ENCODE measurements at places on chromosomes 12 and 14.

- no peak for DNase-seq
Measured at GRCh38 chr14:37870632-37871346, 275.4 kb downstream of the TTC6 start.

- DNase-seq, result peak; percentile 29
Measured at GRCh38 chr12:57477710-57478681, 1.7 kb downstream of the ARHGAP9 start.

GRCh38 chr12:96811083-96811482 lies 96.0 kb upstream of the NEDD1 start:
- DNase-seq, result no peak

DNA sequence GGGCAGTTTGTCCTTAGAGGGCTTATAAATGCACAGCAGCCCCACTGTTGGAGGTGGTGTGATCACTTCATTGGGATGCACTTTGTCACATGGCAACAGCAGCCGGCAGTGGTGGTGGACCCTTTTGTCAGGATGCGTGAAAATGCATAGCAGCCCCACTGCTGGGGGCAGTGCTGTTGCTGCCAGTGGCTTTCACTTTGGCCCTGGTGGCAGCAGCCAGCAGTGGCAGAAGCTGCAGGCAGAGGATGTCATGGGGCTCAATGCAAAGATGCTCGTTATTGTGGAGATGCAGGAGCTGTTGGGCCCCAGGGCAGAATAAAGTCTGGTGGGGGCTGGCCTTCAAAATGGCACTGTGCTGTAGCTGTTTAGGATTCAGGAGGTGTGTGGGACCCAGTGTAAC lies 173.0 kb upstream of the DAAM1 start:
- no peak for DNase-seq

GRCh38 chr12:123748661-123749060 lies 13.4 kb upstream of the DNAH10 start:
- DNase-seq, result no peak

DNA sequence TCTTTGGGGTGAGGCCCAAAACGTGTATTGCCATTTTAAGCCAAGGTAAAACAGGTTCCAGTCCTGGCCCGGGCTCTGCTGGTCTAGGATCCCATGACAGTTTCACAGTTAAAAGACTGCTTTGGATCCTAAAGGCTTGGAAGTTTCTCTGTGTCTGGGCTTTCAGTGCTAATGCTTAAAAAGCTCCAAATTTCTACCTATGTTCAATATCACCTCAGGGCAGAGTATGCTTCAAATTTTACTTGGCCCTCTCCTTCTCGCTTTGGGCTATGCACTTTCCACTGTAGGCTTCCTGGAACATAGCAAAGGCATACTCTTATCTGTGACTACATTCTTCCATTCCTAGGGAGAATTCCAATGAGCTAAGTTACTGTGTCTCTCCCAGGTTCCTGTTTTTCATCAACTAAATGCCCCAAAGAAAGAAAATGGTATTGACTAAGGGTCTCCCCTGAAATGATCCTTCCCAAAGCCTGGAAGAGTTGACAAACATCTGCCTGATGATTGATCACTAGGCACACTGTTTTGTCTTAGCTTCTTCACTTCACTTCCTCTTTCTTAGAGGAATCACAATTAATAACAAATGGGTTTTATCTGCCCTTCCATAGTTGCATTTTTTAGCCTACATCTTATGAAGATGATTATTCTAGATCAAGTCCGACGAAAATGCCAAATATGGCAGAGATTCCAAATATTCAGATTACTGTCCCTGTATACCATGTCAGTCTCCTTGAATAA lies 79.4 kb downstream of the TMTC2 start:
- DNase-seq, result no peak

GRCh38 chr14:57761800-57762199 lies 104.1 kb downstream of the SLC35F4 start:
- no peak for DNase-seq

- DNase-seq, result peak; percentile 74
Measured at GRCh38 chr14:103696466-103697071, 18.7 kb downstream of the XRCC3 start.

GRCh38 chr12:27899151-27899661 lies 73.3 kb downstream of the PTHLH start:
- DNase-seq, result peak; percentile 42

- no peak for DNase-seq
Measured at GRCh38 chr12:109776624-109777023, 56.6 kb downstream of the TRPV4 start.

- DNase-seq, result peak; percentile 34
Measured at GRCh38 chr12:99029511-99030271, 384.6 kb downstream of the APAF1 start.

GRCh38 chr14:23174296-23175184 lies 8.9 kb downstream of the SLC7A8 start:
- no peak for DNase-seq

DNA sequence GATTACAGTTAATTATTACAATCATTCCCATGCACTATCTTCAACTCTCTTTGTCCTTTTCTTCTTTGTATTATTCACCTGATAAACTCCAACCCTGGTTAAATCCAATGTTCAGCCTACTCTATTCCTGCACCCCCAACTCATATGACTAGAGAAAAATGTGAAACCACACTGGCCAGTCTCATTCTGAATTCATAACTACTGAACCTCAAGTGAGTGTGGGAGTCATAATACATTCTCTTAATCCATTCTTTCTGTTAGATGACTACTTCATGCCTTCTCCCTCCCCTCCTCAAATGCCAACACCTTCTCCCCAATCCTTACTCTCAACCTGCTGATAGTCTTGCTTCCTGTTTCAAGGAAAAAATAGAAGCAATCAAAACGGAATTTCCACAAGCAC lies 22.3 kb upstream of the ITPR2 start:
- no peak for DNase-seq

- no peak for DNase-seq
Measured at GRCh38 chr14:50961605-50962221, 17.4 kb upstream of the PYGL start.

GRCh38 chr14:35696575-35696974 lies 112.5 kb downstream of the RALGAPA1 start:
- DNase-seq, result no peak

DNA sequence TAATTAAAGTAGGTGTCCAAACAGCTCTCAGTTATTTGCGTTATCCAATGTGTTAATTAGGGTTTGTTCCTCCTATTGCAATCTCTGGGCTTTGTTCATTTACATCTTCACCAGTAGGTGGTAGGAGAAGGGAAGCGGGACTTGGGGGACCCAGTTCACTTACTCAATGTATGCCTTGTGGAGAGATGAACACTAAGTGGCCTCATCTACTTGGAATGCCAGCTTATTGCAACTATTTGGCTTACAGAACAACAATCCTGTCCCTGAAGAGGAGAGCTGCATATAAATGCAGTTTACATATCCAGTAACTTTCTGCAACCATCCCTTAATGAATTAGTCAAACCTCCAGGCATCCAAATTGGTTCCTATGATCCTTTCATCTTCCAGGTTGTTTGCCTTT lies 417.1 kb upstream of the CCDC196 start:
- no peak for DNase-seq

GRCh38 chr12:105192624-105193225 lies 43.2 kb downstream of the APPL2 start:
- DNase-seq, result no peak

GRCh38 chr12:59491877-59492276 lies 104.0 kb upstream of the SLC16A7 start:
- no peak for DNase-seq

DNA sequence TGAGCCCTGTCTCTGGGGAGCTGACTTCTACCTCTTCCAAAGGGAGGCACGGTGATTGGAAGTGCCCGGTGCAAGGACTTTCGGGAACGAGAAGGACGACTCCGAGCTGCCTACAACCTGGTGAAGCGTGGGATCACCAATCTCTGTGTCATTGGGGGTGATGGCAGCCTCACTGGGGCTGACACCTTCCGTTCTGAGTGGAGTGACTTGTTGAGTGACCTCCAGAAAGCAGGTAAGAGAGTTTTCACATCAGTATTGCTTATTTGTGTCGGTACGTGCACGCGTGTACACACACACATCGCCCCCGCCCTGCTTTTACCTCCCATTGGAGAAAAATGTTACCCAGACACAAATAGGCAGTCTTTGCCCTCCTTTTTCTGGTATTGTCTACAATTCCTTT lies 13.7 kb downstream of the PFKM start:
- DNase-seq, result no peak

GRCh38 chr14:58866391-58866790 lies 228.6 kb downstream of the DACT1 start:
- no peak for DNase-seq

GRCh38 chr14:103250874-103251273 lies 83.2 kb upstream of the EIF5 start:
- DNase-seq, result no peak

DNA sequence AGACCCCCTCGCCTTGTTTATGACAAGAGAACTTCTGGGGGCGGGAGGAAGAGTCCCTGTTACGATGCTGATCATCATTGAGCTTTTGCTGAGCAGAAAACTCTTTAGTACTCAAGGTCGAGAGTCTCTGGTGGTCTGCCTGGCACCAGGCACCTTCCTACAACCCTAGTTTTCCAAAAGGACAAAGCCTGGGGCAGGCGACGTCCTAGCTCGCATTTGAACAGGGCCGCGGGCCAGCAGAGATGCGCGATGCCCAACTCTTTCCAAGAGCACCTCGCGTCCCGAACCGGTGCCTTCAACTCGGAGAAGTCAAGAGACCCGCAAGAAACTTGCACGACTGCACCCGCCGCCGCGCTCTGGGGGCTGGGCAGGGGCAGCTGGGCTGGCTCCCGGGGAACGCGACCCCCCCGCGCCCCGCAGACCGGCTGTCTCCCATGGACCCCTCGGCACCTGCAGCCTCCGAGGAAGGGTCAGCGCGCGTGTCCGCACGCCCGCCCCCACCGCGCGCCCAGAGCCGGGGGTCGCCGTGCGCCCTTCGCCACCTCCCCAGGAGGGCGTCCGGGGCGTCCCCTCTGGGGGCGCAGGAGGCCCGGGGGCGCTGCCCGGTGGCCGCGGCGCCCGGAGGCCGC lies 377 bp upstream of the BCL7A start:
- DNase-seq, result peak; percentile 64

DNA sequence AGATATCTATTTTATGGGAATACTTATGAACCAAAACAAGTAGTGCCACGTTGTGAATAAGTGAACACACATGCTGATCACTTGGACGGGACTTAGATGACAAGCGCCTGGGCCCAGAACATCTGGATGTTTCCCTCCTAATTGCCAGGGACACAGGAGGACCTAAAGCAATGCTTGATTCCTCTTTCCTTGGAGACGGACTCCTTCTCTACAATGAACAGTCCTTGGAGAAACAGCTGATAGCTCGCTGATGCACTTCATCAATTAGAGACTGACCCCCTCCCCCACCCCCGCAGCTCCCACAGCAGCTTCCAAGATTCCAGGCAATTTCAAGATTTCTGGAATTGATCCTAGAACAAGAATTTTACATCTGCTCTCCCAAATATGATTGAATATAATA lies 86.4 kb downstream of the ST8SIA1 start:
- DNase-seq, result no peak

- DNase-seq, result no peak
Measured at GRCh38 chr14:93564918-93565317, 134.2 kb downstream of the UNC79 start.

GRCh38 chr12:57490126-57490525 lies 2.3 kb downstream of the MARS1 start:
- DNase-seq, result no peak

- DNase-seq, result no peak
Measured at GRCh38 chr14:28321475-28322244, 444.9 kb upstream of the FOXG1 start.

DNA sequence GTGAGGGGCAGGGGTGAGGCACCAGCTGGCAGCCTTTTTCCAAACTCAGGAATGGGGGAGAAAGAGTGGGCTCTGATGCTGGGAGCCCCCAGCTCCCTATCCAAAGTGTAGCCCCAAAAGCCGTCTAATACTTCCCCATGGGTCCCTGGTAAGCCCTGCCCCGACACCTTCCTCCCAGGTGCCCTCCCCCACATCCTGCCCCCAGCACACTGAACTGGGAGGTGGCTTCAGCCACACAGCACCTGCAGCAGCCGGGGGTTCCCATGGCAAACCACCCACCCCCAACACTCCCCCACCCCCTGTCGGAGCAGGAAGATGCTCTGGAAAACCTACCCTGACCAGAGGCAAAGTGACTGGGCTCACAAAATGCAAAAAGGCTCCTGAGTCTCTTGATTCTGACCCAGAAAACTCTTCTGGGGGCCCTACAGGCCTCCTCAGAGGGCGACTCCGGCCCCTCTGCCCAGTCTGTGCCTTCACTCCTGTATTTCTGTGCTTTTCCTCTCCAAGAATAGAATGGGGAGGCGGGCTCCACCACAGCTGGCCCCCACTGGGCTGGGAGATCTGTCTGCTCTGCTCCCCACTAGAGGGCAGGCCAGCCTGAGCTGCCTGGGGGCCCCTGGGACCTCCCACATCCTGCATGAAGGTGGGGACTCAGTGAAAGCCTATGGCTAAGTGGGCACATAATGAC lies 81.6 kb downstream of the ITPK1 start:
- no peak for DNase-seq

GRCh38 chr12:48078901-48079300 lies 27.0 kb downstream of the SENP1 start:
- DNase-seq, result no peak

- DNase-seq, result no peak
Measured at GRCh38 chr12:13049816-13050215, 5.6 kb downstream of the FAM234B start.

- no peak for DNase-seq
Measured at GRCh38 chr12:68227356-68227755, 1.7 kb upstream of the IL26 start.

GRCh38 chr12:103806803-103807202 lies 34.2 kb downstream of the NT5DC3 start:
- DNase-seq, result no peak

GRCh38 chr14:73427516-73428264 lies 30.7 kb downstream of the NUMB start:
- DNase-seq, result no peak

- peak; percentile 93 for DNase-seq
Measured at GRCh38 chr12:120228291-120229070, 27.6 kb upstream of the RPLP0 start.

- peak; percentile 93 for DNase-seq
Measured at GRCh38 chr14:64878837-64879634, 671 bp downstream of the SPTB start.

DNA sequence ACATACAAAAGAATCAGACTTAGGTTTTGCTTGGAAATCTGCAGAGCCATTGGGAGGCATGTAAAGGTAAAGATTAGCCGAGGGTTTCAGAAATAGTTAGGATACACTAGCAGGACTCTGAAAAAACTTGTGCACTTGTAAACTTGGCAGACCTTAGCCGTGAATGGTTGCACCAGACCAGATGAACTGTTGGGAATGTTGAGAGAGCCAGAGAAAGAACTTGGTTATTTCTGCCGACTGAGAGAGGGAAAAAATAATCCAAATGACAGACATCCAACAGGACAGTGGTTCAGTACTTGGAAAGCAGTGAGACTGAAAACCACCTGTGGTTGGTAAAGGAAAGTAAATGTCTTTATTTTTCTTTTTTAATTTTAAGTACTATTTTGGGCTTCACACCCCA lies 222.5 kb upstream of the DDHD1 start:
- DNase-seq, result no peak

DNA sequence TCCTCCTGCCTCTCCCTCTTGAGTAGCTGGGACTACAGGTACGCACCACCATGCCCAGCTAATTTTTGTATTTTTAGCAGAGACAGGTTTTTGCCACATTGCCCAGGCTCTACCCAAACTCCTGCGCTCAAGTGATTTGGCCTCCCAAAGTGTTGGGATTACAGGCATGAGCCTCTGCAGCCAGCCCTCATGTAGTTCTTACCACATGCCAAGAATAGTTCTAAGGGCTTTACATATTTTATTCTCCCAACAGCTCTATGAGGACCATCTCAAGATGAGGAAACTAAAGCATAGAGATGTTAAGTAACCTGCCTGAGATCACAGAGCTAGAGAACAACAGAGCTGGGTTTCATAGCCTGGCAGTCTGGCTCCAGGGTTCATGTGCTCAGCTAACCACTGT lies 37.9 kb upstream of the ALDH2 start:
- DNase-seq, result no peak

Data from kidney (tissue), 22 donors.